ENCODE measurements at places on chromosomes 3 and 15.
A peak's percentile ranks its signal among the peaks of the same experiment; 100 is the strongest.

- DNase-seq: no peak
These were observed at the start of gene AADAC for GRCh38 chr3:151813799-151814198. Gene AADAC (plus strand): TSS chr3:151814116. CDS start chr3:151814163, 47 bp downstream.

GRCh38 chr3:126180477-126181397 is at the start of gene ALDH1L1:
Gene ALDH1L1 (minus strand): TSS chr3:126180586. CDS start chr3:126160979, 19,607 bp downstream.
- peak; percentile 3 for DNase-seq

DNA sequence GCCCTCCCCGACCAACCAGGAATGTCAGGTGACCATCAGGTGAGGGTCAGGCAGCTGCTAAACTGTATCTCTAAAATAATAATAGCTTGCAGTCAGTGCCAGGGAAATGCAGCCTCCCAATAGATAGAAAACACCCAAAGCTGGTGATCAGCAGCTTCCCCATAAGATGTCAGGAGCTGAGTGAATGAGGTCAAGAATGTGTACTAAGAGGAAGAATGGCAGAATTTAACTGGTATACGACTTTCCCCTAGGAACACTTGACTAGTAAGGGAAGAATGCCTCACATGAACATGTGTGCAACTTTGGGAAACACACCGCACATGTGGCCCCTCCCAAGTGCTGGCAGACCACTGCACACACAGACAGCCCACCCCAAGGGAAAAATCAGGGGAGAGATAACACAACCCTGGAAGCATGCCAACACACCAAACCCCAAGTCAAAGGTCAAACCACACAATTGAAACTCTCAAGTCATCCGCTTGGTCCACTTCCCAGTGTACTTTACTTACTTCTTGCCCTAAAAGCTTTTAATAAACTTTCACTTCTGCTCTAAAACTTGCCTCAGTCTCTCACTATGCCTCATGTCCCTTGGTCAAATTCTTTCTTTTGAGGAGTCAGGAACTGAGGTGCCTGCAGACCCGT is 806.5 kb downstream of the OTOL1 start:
- peak; percentile 10 for DNase-seq

DNA sequence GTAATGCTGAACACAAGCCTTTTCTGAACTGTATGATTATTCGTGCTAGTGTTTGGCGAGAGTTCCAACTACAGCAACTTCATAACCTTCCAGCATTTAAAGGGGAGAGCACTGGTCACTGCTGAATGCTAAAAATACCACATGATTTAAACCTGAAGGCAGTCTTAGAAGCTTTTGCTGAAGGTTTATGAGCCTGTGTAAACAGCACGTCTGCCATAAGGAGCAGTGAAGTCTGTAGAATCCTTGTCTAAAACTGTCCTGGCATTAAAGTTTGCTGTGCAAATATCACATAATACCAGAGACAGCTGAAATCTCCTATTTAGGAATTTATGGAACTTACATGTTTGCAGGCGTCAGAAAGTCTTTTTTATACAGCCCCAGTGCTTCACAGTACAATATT is 5.9 kb downstream of the SATB1 start:
- no peak for DNase-seq

GRCh38 chr3:130378677-130379191 is 33.3 kb downstream of the COL6A5 start:
- DNase-seq: no peak

GRCh38 chr3:98695796-98696195 is 67.3 kb upstream of the ST3GAL6 start:
- peak; percentile 39 for DNase-seq

GRCh38 chr3:9074079-9074478 is 110.8 kb upstream of the RAD18 start:
- peak; percentile 83 for DNase-seq

GRCh38 chr3:171245796-171246765 is 214.1 kb downstream of the TNIK start:
- DNase-seq: no peak

DNA sequence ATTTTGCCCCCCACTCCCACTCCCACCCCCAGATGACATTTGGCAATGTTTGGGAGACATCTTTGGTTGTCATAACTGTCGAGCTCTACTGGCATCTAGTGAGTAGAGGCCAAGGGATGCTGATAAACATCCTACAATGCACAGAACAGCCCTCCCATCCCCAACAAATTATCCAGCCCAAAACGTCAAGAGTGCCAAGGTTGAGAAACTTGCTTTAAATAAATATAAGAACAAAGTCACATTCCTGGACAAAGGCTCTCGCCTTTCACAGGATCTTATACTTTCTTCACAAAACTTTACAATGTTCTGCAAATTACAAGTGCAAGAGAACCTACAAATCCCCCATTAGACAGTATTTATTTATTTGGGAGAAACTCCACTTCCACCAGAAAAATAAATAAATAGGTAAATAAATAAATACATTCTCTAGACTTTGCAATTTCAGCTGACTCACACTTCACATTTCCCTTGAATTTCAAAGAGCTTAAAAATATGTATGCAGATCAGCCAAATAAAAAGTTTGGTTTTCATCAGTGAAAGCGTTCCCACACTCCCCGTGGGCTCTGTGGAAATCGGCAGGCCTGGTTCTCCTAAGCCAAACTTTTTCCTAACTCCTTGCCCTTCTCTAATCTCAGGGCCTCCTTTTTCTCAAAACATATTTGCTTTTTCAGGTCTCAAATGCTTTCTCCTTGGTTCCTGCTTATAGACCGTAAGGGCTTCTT is 12.7 kb upstream of the CPA3 start:
- no peak for DNase-seq

DNA sequence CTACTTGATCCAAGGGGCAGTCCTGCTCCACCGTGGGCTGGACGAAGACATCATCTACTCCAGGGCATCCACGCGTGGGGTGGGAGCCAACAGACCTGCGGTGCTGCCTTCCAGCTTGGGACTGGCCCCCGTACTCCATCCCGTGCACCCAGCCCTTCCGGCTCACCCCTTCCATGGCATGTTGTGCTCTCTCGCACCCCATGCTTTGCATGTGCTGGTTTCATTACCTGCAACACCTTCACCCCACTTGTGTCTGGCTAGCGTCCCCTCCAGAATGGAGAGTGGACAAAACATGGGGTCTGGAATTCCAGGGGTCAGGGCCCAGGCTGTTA is 30.2 kb downstream of the SEMA7A start:
- no peak for DNase-seq

GRCh38 chr3:15905041-15905440 is 107.3 kb upstream of the ANKRD28 start:
- DNase-seq: no peak

GRCh38 chr3:77038468-77038929 is 1.4 kb upstream of the ROBO2 start:
- peak; percentile 86 for DNase-seq

DNA sequence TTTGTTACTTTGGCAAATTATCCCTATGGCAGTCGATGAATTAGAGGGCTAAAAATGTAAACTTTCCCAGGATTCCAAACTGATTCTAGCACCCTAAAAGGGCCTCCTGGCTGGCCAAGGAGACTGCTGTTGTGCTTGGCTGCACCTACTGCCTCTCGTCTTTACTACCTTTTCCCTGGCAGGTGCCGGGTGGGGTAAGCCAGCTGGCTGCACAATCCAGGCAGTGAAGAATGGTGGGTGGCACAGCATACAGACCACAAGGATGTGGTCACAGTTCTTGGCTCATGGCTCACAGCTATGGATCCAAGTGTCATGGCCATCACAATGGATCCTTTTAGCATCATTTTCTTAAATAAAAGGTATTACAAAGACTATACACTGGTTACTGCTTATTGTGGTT is 20.7 kb upstream of the SLC25A26 start:
- no peak for DNase-seq

- no peak for DNase-seq
These were observed 193.1 kb upstream of the DCBLD2 start for GRCh38 chr3:99094606-99095005.

DNA sequence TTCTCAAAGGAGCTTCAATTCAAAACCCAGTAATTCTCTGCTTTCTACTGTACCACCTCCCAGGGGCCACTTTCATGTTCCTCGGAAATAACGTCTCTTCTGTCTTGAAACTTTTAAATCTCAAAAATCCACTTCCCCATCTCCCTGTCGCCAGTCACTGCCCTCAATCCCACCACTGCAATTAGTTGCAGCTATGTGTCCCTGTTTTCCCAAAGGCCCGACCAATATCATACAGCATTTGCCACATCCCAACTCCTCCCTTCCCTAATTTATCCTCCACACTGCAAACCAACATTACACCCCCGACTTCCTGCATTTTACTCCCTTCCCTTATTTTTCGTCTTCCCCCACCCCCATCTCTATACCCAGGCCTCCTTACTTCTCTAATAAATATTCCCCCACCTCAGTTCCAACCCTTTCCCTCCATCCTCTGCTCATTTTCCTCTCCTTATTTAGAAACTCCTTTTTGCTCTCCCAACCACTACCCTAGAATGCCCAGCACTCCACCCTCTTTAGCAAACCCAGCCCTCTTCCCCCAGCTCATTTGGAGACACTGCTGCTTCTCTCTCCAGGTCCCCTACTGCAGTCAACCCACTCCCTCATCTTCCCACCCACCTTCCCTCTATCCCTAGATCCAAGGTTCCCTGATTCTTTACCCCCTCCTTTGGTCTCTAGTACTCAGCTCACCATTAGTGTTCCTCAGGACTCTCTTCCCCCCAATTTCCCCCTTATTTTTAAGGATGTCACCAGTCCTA is 1.1 kb downstream of the NPTN start:
- DNase-seq: peak; percentile 70

DNA sequence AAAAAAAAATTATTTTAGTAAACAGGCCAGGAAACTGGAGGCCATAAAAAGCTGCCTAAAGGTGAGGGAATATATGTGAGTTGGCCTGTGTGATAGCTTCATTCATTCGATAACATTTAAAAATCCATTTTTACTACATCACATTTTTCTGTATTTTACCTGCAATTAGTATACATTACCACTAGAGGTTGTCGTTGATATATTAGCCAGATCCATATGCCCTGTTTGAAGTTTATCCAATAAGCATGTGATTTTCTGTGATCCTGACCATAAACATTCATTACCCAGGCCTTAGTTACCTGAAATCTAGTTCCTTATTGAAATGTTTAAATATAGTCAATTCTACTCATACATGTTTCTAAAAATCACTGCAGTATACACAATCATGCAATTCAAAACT is 71.4 kb downstream of the ARNT2 start:
- no peak for DNase-seq

- DNase-seq: no peak
These were observed 67.8 kb downstream of the ITGA11 start for GRCh38 chr15:68364028-68364659.

- peak; percentile 69 for DNase-seq
These were observed 452.1 kb upstream of the PPP2R3A start for GRCh38 chr3:135513106-135514059.

DNA sequence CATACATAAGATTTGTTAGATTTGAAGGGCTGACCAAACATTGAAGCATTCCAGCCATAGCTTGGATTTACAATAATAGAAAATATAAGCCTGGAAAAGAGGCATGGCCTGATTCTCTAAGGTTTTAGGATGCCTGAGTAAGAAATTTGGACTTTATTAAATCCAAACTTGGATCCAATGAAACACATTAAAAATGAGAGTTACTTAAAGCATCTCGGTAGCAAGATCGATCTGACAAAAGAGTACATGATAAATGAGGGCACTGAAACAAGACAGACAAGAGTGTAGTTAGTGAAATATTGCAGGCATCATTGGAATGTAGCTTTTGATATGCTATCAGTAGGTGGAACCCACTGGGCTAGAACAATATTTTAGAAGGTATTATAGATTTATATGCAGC is 855.7 kb upstream of the DPPA4 start:
- no peak for DNase-seq

DNA sequence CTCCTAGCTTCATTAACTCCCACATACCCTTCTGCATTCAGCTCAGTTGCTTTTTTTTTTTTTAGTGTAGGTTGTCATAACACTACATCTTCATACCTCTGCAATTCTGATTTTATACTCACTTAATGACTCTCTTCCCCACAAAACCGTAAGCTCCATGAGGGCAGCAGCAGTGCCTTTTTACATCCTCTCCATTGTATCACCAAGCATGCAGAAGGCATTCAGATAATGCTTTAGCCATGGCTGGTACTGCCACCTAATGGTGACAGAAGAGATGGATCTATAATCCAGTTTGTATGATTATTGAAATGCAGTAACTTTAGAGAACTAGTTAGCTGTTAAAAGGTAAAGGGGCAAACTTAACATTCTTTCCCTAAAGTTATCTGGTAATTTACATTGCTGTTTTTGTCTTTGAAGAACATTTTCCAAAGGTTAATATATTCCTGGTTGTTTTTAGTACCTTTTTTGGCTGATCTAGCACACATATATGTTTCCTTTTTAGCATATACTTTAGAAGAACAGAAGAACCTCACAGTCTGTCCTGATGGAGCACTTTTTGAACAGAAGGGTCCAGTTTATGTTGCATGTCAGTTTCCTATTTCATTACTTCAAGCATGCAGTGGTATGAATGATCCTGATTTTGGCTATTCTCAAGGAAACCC is 36.8 kb downstream of the ATP1B3 start:
- DNase-seq: peak; percentile 52

GRCh38 chr3:194323785-194324735 is 27.1 kb downstream of the CPN2 start:
- peak; percentile 90 for DNase-seq

DNA sequence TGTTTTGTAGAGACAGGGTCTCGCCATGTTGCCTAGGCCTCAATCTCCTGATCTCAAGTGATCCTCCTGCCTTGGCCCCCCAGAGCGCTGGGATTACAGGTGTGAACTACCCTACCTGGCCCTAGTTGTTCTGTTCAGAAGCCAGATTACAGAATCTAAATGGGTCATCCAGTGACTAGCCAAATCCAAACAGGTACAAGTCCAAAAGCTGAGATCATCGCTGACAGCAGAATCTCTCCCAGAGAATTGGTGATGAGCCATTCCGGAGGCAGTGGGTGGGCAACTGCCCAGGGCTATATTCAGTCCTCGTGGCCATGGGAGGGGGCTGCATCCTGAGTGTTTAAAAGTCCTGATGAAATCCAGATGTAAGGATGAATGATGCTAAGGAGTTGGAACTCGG is 47.5 kb upstream of the SEMA4B start:
- DNase-seq: peak; percentile 12

DNA sequence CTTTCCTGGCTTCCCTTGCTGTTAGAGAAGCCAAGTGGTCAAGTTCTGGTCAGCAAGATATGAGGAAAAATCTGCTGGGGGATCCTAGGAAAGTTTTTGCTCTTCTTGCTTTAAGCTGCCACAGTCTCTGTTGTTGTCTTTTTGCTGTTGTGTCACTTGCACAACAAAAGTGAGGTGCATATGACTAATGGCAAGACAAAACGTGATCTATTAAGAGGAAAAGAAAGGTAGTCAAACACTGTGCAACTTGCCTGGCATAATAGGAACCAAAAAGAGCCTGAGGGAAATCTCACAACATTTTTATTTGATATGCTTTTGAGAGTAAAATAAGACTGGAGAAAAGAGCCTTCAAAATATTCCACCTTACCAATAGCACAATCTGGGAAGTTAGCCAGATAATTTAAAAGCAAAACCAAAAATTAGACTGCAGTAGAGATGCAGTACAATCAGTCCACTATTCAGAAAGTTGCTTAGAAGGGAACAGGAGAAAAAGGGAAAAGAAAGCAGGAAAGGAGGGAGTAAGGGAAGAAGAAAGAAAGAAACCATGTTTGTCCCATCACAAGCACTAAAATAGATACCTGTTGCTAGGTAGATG is 110.0 kb upstream of the SLC4A7 start:
- DNase-seq: no peak
